ENCODE measurements at places on chromosomes 3 and 15.
A peak's percentile ranks its signal among the peaks of the same experiment; 100 is the strongest.

DNA sequence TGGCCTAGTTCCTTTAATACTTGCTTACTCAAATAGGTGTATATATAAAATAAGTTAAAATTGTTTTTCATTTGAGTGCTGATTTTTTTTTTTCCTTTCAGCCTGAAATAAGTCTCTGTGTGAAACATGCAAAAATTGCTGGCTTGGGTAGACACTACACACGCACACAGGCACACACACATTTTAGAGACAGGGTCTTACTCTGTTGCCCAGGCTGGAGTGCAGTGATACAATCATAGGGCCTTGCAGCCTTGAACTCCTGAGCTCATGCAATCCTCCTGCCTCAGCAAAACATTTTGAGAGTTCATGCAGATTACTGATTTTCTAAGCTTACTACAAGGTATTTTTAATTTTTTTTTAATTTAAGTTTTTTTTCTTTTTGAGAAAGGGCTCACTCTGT is 12.7 kb upstream of the RFC4 start:
- DNase-seq = no peak

DNA sequence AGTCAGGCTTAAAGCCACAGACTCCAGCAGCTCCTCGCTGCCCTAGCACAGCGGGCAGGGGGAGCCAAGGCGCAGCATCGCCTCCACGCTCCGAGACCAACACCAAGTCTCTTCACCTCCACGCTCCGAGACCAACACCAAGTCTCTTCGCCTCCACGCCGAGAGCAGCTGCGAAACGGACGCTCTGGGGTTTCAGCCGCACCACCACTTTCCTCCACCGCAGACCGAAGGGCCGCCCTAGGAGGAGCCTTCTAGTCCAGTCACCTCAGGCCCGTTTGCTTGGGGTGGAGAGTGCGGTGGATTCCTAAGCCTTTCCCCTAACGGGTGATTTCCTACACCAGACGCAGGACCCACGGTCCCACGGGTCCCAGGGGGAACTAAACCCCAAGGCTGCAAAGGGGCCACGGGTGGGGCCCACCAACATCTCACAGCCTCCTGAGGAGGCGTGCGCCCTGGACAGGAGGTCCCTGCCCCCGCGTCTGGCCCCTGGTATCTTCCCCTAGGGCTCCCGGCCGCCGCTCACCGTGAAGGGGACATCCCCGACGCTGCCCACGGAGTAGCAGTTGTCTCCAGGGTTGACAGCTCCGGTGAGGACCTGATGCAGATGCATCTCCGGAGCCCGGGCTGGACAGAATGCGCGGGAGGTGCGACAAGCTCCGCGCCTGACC is 501 bp downstream of the DMXL2 start:
- peak; percentile 61 for DNase-seq

DNA sequence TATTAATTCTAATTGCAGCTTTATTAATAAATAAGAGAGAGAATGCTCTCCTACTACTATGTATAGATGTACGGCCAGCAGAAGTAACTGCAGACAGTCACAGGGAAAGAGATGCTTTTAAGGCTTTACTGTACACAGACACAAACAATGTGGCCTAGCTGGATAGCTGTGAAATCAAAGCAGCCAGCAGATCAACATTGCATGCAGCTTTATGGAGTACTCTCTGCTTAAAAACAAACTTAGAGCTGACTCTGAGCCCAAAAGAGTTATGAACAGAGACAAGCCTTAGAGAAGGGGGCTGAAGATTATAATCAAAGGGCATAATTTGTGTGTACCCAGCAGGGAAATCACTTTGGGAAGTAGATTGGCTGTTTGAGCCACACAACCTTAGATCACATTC is 47.2 kb downstream of the CADM2 start:
- no peak for DNase-seq

DNA sequence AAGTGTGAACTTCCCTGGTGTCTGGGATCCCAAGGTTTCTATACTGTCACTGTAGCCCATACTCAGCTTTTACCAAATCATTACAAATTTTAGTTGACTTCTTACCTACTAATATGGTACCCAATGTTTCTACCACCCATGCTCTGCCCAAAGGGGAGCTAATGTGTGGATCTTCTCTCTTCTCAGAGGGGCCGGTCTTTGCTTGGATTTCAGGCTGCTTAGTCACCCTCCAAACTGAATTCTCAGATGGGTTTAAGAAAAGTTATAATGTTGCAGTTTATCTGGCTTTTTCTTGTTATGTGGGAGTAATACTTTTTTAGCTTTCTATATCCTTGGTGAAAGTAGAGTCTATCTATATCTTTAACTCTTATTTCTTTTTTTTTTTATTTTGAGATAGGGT is 67.1 kb upstream of the AKAP13 start:
- DNase-seq = no peak

DNA sequence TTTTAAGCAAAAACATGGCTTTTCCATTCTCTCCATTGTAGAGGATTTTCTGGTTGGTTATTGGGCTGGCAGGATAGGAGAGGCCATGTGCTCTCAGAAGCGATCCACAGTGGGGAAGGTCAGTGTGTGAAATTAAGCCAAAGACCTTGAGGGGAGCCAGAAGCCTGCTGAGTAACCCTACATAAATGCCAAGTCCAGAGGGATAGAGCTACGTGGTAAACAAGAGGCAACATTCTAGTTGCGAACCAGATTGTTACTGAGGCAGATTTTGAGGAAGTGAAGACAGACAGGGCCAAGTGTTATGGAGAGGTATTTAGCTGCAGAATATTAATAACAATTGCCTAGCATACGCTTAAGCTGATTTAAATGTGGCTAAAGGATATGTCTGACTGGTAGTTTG is 592.8 kb upstream of the GBE1 start:
- no peak for DNase-seq

GRCh38 chr3:71565976-71566375 is 17.6 kb downstream of the FOXP1 start:
- no peak for DNase-seq

GRCh38 chr3:49081429-49081828 is 12.4 kb downstream of the QRICH1 start:
- no peak for DNase-seq
